ENCODE measurements at places on chromosomes 2 and 18.
A peak's percentile ranks its signal among the peaks of the same experiment; 100 is the strongest.

DNA sequence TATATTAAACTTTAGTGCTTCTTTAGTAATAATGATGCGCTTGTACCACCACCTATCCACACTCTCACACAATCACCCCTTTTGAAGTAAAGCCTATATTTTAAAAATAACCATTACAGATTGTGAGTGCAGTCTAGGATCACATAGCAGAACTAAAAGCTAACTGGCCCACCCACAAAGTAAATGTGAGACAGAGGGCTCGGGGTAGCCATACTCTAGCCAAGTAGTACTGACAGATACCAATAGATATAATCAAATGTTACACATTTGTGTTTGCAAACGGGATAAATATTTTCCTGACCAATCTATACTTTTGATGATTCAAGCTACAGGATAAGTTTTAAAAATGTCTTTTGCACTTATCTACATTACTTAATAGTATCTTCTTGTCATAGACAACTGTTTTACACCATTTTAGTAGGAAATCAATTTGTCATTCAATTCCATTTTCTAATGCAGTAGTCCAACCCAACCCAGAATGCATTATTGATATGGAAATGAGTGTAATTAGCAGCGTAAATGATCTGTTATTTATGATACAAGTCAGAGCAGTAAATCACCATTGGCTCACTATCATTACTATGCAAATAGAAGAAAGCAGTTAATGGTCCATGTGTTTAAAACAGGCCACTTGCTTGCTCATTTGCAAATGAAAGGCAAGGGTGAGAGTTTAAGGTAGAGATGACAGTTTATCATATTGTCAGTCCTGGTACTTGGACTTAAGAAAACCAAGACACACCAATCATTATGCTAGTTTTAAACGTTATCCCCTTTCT, 111.8 kb downstream of the ERBB4 start:
- no peak for DNase-seq

DNA sequence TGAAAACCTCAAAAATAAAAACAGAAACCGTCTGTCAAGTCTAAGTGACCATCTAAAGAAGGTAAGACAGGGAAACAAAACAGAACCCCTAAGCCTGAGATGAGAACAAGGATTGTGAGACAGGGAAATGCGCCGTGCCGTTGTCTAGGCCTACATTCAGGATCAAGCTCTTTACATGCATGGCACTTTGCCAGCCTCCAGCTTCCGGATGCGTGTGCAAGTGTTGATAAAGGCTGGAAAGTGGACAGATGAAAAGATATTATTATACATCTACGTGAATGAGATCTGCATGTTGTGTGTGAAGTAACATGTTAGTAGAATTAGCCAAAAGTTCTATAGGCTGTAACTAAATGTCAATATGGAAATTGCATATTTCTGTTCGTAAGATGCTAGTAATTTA, 28.6 kb upstream of the TMEM87B start:
- DNase-seq: no peak

- no peak for DNase-seq
Observed at GRCh38 chr2:120483355-120483754, 137.4 kb downstream of the INHBB start.

DNA sequence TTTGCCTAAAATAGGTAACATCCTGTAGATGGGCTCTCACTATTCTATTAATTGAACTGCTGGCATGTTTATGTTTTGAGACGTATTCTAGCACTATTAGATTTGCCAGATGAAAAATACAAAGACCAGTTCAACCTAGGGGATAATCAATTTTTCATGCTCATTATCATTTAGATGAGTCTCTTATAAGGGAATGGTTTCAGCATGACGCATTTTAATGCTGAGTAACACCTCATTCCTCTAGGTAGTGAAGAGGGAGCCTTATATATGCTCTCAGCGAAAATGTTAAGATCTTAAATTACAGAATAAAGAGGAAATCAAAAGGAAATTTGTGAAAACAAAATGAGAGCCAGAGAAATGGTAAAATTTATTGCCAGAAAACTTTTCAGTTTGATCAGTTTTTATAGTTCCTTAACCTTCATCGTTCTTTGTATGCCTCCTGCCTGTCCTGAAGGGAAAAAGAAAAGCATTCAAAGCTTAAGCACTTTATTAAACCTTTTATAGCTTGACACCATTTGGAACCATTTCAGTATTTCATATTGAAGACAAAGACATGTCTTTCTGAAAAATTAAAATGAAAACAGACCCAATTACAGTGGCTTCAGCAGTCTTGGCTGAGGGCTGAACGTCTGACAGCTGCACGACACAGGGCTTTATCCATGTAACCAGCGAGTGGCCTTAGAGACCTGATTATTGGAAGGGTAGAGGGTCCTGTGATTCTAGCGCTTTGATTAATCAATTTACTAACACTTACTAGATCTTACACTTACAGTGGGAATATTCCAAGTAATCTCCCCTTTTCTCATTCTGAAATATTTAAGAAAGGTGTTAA, 112.8 kb downstream of the ADCYAP1 start:
- DNase-seq: no peak

- DNase-seq: no peak
Observed at GRCh38 chr18:42996824-42997223, 118.7 kb downstream of the RIT2 start.

- DNase-seq: no peak
Observed at GRCh38 chr2:235330775-235331451, 162.9 kb upstream of the AGAP1 start.

- no peak for DNase-seq
Observed at GRCh38 chr2:209425471-209426071, 1.7 kb downstream of the MAP2 start.

DNA sequence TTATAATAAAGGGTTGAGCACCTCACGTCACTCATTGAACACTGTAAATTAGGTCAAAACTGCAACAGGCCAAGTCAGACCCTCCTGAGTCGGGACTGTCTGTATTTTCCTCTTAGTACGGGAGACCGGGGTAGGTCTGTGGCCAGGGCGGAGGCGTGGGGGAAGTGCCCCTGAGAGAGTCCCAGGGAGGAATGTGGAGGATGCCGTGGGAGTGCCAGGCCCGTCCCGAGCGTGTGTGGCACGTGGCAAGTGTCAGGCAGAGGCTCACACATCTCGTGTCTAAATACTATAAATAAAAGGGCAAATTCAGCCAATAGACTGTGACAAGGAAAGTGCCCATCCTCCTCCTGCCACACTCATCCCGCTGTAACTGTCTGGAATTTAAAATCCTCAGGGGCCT, 6.3 kb upstream of the HDAC4 start:
- DNase-seq: no peak

- DNase-seq: no peak
Observed at GRCh38 chr2:28274911-28275685, 117.6 kb upstream of the FOSL2 start.

- no peak for DNase-seq
Observed at GRCh38 chr18:31750273-31750672, 10.4 kb downstream of the SLC25A52 start.

- no peak for DNase-seq
Observed at GRCh38 chr2:110678457-110679336, 834 bp upstream of the BUB1 start.

- no peak for DNase-seq
Observed at GRCh38 chr18:23994361-23994902, 20.1 kb upstream of the TTC39C start.

GRCh38 chr2:238336151-238336550, 15.8 kb downstream of the TRAF3IP1 start:
- DNase-seq: no peak

GRCh38 chr2:2825062-2825461, 494.0 kb upstream of the MYT1L start:
- no peak for DNase-seq

DNA sequence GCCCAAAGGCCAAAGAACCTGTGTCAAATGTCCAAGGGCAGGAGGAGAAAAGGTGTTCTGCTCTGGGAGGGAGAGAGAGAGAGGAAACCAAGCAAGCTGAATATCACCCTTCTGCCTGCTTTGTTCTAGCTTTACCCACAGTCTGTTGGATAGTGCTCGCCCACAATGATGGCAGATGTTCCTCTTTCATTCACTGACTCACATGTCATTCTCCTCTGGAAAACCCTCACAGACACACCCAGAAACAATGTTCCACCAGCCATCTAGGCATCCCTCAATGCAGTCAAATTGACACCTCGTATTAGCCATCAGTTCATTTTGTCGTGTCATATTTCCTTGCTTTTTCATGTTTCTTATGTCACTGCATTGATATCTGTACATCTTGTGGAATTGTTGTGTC, 150.3 kb downstream of the UBR3 start:
- DNase-seq: no peak

DNA sequence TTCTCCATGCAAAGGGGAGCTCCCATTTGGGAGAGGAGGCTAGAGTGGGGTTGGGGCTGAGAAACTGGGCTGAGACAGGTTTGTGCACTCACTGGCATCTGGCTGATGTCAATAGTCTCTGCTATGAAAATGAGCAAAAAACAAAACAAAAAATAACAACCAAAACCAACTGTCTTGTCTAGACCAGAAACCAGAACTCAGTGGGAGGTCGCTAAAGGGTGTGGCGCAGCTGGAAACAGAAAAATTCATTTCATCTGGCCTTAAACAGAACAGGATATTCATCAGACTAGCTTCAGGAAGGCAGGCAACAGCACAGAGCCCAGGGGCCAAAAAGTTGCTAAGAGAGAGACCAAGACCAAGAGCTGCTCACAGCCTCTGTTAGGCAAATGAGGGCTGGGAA, 126.1 kb downstream of the THNSL2 start:
- no peak for DNase-seq

GRCh38 chr2:239953418-239954061, 71.6 kb downstream of the NDUFA10 start:
- DNase-seq: no peak

- no peak for DNase-seq
Observed at GRCh38 chr2:62817348-62817747, 111.8 kb downstream of the EHBP1 start.

GRCh38 chr18:68991286-68991685, 193.4 kb downstream of the CCDC102B start:
- no peak for DNase-seq

DNA sequence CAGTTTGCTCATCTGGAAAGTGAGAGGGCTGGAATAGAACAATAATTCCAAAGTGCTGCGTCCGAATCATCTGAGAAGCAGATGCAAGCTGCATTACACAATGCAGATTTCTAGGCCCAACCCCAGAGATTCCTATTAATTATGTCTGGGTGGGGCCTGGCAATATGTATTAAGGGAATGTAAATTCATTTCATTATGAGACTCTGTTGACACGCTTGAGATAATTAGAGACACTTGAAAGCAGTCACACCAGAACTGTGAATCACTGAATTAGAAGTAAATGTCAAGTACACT, 54.7 kb upstream of the HK2 start:
- DNase-seq: no peak

- DNase-seq: no peak
Observed at GRCh38 chr2:165293440-165294420, 54.5 kb downstream of the SCN2A start.

- peak; percentile 12 for DNase-seq
Observed at GRCh38 chr2:157627594-157628476, 829 bp downstream of the ACVR1C start.

DNA sequence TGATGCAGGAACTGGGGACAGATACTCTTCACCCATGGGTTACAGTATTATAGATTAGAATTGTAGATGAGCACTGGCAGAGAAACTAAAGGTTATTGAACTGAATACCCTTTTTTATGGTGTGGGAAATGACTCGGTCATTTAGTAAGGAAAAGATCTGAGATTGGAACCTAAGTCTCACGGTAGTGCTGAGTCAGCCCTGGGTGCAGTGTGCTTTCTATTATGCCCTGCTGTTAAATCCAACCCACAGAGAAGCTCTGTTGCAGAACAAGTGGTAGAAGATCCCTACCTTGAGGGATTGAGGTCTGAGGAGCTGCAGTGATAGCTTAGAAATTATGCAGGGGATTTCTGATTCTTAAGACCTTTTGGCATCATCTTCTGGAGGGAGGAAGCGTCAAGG, 12.7 kb downstream of the CCT7 start:
- no peak for DNase-seq

DNA sequence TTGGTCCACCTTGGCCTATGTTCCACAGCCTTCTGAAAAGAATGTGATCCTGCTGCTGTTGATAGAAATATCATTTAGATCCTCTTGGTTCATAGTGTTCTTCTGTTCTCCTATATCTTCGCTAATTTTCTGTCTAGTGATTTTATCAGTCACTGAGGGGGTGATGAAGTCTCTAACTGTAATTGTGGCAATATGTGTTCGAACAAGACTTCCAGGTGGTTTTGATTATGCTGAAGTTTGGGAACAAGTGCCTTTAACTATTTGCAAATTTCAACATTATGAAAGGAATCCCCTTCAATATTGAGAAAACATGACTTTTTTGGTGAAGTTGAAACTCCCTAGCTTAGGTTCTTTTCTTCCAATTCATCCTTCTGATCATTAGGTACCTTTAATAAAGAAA, 140.4 kb downstream of the MTX2 start:
- DNase-seq: no peak

DNA sequence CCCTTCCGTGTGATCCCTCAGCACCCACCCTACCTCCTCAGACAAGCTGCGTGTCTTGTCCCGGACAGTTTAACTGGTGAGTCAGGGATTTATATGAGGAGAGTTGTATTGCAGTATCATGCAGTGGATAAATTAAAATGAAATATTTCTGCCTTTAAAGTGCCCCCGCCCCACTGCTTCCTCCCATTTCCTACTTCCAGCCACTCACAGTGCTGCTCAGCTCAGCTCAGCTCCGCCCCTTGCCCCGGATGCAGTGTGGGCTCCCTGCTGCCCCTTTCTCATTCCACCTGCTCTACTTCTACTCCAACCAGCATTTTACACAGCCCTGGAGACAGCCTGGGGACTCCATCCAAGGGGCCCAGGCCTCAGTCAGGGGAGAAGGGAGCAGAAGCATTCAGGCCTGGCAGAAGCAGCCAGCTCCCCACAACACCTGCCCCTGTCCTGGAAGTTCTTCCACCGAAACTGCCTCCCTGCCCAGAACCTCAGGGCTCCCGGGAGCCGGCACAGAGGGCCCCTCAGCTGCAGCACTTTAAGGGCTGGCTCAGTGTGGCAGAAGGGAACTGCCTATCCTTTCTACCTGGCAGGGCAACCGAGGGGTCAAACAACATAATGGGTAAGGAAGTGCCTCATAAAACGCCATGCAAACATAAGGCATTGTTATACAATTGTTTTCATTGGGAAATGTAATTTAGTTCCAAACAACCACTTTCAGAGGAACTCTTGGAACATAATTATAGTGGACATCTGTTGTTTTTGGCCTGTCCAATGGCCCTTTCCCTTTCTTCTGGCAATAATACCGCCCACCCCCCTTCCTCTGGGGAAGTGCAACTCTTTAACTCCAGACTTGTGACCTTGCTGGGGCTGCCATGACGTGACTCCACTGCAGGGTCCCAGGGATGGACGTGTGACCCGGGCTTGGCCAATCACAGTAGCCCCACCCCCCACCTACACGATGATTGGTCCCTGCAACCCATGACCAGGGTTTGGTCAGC, 102.3 kb downstream of the LIPG start:
- no peak for DNase-seq

- DNase-seq: no peak
Observed at GRCh38 chr18:32911660-32912284, 138.9 kb upstream of the KLHL14 start.

DNA sequence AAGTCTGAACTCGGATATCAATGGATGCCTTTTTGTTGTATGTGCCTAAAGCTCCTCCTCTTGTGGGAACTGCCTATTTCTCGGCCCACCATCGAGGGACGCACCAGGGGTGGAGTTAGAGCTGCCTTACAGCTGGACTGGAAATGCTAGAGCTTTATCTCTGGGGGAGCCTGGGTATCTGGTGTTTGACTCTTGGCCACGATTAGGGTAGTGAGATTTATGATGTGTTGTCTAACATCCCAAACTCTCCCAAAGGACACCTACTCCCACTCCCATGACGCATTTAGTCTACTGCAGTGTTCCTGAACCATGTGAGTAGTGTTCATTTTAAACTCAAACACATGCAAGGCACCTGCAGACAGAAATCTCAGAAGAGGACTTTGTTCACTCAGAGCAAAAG, 594.8 kb downstream of the METTL4 start:
- no peak for DNase-seq
